ENCODE measurements at places on chromosomes 7 and 10.

DNA sequence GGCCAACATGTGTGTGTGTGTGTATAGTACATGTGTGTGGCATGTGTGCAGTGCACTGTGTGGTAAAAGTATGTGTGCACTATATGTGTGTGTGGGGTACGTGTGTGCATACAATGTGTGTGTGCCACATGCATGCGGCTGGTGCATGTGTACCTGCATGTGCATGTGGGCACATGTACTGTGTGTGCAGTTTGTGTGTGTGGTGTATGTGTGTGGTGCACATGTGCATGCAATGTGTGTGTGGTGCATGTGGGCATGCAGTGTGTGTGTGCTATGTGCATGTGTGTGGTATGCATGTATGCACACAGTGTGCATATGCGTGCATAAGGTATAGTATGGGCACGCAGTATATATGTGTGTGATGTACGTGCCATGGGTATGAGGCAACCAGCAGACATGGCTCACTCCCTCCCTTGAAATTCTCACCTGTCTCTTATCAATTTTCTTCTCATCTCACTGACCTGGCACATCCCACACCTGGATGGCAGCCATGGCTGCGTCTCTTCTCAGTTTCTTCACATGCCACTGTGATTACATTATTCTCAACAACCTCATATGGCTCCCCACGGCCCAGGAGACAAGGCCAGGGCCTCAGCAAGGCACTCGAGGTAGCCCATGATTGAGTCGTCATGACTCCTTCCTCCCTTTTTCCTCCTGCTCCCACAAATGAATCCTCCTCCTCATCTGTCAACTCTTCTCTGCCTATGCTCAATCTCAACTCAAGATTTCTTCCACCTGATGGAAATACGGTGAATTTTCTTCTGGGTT, 57.0 kb downstream of the NUDCD3 start:
- no peak for DNase-seq

DNA sequence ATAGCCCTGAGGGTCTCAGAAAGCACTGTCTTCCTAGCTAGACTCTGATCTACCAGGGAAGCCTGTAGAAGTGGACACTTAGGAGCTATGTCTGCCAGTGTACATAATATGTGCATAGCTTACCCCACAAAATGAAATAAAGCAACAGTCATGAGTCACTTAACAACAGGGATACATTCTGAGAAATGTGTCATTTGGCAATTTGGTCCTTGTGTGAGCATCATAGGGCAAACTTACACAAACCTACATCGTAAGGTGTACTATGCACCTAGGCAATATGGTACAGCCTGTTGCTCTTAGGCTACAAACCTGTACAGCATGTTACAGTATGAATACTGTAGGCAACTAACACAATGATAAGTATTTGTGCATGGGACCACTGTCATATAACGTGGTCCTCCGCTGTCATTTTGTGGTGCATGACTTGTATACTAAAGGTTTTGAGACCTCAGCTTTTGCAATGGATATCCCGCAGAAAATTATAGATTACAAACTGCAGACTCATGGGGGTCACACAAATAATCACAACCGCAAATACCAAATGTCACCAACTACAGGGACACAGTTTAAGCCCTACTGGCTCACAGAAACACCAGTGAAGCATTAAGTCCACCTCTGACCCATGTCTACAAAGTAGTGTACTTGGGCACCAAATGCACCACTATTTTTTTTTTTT, 1.7 kb downstream of the URGCP start:
- DNase-seq = no peak

GRCh38 chr7:24572393-24572996, 757 bp upstream of the PALS2 start:
- DNase-seq = no peak

DNA sequence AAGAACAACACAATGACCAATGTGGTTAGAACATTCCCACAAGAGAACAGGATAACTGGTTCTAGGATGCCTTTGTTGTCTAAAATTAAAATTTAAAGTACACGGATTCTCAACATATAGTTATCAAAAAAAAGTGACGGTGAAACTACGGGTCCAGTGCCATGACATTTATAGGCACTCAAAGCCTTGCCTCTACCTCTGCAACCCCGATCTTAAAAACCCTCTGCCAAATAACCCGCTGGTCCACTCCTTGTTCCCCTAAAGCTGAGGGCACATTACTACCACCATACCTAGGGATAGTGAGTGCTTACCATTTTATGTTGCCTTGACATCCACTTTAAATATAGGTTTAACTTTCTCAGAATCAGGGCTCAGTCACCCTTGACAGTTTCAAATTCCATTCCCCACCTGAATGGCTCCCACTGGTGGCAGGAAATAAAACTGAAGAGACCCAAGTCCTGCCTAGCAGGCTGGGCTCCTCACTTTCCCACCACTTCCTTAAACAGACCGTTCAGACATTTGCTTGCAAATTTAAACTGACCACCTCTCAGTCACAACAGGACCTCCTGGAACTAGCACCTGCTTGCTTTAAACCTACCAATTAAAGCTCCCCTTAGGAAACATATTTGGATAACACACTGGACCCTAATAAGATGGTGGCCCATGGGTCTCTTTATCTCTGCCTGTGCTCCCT, 169.9 kb upstream of the ASAH2 start:
- no peak for DNase-seq

GRCh38 chr7:95470452-95470851, 15.3 kb upstream of the ASB4 start:
- no peak for DNase-seq

- peak; percentile 13 for DNase-seq
These were observed 58.8 kb downstream of the INSIG1 start for GRCh38 chr7:155356323-155357105.

DNA sequence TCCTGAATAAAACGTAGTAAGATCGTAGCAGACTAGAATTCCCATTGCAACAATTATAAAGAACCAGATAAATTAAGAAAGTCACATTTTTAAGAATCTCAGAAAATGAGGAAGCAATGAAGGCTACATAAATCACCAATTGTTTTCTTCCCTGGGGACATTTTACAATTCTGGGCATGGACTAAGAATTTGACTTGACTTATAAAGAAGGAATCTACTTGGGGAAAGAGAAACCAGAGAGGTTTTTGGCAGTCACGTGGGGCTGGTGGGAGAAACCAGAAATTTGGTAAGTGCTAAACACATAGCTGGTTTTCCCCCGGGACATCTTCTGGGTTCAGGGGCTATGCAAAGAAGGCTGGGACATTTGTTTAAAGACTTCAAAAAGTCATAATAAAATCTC, 109.8 kb upstream of the IL6 start:
- DNase-seq = no peak

DNA sequence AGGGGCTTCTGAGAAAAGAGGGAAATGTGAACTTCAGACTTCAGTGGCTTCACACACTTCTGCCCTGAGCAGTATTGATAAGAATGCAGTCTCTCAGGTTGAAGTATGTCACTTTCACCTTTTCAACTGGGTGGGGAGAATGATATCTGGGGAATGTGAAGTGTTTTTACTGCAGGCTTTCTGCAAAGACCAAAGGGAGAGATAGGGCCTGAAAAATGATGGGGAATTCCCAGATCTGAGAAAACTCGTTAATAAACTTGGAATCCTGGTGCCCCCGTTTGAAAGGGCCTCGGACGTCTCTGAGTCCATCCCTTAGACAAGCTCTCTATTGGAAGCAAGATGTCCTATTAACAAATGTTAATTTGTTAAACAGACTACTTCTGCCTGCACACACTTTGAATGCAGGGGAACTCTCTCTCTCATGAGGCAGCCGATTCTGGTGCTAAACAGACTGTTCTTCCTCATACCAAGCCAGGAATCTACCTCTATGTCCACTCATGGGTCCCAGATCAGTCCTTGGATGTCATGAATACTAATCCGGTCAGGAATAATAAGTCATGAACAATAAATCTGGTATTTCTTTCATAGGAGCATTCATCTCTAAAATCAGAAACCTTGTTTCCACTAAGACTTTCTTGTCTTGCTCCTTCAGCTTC, 193.6 kb downstream of the JCAD start:
- DNase-seq = no peak

- no peak for DNase-seq
These were observed 90.8 kb downstream of the FOXL3 start for GRCh38 chr7:380711-381210.

DNA sequence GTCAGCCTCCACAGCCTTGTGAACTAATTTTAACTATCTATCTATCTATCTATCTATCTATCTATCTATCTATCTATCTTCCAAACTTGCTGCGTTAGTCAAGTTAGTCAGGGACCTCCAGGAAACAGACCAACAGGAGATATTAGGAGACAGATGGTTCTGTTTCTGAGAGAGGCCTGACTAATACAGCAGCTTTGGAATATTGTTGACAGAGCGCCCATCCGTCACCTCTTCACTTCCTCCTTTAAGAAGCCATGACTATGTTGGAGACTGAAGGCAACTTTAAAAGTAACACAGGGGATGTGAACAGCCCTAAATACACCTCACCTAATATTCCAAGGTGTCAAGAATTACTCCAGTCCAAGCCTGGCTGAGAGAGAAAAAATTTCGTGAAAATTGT, 280.9 kb upstream of the IGFBP3 start:
- no peak for DNase-seq

- DNase-seq = peak; percentile 6
These were observed at the start of gene AKR1E2 for GRCh38 chr10:4825868-4826791. Gene AKR1E2 (plus strand): TSS chr10:4826207. CDS start chr10:4826325, 118 bp downstream.

DNA sequence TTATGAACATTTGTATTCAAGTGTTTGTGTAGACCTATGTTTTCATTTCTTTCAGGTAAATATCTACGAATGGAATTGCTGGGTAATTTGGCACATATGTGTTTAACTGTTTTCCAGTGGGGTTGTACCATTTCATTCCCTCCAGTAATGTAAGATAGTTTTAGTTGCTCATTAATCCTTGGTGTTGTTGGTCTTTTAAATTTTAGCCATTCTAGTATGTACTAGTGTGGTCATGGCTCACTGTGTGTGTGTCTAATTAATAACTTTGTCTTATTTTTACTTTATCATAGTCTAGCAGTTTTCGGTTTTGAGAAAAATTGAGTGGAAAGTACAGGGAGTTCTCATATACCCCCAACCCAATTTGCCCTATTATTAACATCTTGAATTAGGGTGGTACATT, 278.8 kb downstream of the CAMK1D start:
- DNase-seq = no peak

GRCh38 chr10:74842301-74842954, 16.0 kb downstream of the KAT6B start:
- DNase-seq = no peak

- DNase-seq = no peak
These were observed 61.3 kb downstream of the KAT6B start for GRCh38 chr10:74887614-74888284.

- DNase-seq = no peak
These were observed 12.0 kb upstream of the RASSF4 start for GRCh38 chr10:44947371-44948152.

DNA sequence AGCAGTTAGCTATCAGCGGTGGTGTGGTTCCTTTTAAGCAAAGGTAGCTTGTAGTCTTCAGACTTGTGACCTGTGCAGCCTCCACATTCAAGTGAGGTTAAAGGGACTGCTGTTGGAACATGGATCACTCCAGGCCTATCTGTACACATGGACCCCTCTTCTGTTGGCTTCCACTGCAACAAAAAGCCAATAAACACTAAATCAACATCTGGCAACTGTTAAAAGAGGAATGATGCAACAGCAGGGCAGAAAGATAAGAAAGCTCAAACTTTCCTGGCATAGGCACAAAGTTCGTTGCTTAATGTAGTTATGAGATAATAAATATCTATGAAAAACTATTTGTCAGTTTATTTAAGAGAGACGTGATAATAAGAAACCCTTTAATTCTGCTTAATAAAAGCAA, 4.0 kb upstream of the MINPP1 start:
- DNase-seq = no peak

DNA sequence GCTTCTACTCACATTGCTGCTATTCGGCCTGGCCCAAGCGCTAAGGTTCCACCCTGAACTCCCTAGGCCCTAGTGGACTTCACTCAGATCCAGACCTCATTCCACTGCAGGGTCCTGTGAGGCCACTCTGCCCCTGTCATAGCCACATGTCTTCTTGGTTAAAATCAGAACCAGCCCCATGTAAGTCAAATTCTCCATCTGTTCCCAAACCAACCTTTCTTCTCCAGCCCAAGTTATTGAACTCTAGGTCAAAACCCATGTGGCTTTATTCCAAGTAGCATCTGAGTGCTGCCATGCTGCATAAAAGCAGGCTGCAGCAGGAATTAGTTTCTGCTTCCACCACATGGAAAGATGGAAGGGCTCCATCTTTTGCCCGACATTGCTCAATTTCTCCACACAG, 281.2 kb downstream of the SNX13 start:
- no peak for DNase-seq

GRCh38 chr7:95925971-95926370, 153.6 kb downstream of the DYNC1I1 start:
- DNase-seq = no peak

DNA sequence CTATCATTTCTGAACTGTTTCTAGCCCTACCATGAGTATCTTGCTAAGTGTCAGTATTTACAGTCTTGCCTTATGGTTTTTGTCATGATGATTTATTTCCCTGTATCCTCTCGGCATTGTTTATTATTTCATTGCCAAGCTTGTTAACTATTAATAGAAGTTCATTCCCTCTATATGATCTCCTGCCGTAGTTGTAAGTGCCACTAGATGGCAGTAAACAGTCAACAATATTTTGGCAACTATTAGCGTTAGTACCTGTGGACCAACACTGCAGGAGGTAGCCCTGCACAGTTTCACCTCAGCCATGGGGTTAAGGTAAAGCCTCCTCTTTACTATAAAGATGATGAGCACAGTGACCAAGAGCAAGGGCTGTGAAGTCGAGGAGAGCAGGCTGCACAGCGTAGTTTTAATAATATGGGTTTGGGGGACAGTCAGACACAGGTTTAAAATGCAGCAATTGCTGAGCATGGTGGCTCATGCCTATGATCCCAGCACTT, 26.1 kb upstream of the CCNJ start:
- no peak for DNase-seq

DNA sequence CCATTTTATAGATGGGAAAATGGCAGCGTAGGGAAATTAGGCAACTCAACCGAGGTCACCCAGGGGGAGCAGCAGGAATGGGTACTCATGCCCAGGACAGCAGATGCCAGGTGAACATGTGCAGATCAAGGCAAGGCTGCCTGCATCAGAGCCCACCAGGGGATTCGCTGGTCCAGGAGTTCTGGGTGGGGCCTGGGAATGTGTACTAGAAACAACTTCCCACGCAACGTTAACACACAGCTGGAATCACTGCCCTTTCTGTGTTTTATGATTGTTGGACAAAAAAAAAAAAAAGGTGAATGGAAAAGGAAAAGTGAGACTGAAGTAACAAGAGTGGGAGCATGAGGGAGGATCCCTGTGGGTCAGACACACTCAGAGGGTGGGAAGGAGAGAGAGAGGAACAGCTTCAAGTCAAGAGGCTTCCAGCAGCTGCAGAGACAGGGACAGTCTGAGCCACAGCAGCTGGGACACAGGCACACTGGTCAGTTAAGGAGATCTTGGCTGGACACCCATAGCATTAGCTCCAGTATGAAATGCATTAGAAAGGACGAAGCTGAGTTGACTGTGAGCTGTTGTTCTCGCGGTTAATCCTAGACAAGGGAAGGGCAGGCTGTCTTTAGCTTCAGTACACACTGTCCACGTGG, 187.9 kb upstream of the INHBA start:
- DNase-seq = no peak

All from NCI-H2107 (cell line).